ENCODE measurements at places on chromosomes 6 and 20. TPM values are rescaled to one million over a fixed set of nuclear protein-coding genes. Genes with fewer than 3 reads are reported as not detected.
A peak's percentile ranks its signal among the peaks of the same experiment; 100 is the strongest.

The LRRC73 gene
- total RNA-seq = 0.23 TPM

DNA sequence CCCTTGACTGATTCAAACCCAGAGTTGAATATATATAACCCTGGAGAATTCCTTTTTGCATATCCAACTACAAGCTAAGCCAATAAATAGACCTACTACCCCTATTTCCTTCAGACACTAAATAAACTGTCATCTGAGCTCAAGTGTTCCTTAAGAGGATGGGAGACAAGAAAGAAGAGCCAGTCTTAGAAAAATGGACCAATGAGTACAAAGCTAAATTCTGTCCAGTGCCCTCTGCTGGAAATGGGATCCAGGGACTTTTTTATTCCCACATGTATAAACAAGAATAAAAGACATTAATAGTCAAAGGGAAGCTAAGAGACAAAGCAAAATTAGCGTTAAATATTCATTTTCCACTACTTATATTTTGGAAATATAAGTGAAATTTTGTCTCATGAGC, 4.8 kb downstream of the PPP1R10 start:
- DNase-seq = no peak

The HNF4A gene
- total RNA-seq = 237 TPM

The GGTLC1 gene
- 0.32 TPM for total RNA-seq

The TRIM15 gene
- total RNA-seq = 73.2 TPM

GRCh38 chr6:34317882-34318498, 69.2 kb upstream of the SMIM29 start:
- DNase-seq = no peak

- DNase-seq = no peak
These were observed 802 bp downstream of the HDGFL1 start for GRCh38 chr6:22570185-22570551.

DNA sequence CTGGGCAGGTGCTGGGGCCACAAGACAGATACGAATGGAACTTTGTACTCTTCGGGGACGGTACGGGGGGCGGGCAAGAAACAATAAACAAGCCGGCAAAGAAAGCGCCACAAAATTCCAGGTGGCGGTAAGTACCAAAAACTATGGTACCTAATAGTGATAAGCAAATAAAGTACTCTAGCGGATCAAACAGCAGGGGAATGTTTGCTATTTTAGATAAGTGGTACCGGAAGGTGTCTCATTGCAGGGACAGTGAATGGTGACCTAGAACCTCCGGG, 15.1 kb upstream of the RIPK1 start:
- no peak for DNase-seq

DNA sequence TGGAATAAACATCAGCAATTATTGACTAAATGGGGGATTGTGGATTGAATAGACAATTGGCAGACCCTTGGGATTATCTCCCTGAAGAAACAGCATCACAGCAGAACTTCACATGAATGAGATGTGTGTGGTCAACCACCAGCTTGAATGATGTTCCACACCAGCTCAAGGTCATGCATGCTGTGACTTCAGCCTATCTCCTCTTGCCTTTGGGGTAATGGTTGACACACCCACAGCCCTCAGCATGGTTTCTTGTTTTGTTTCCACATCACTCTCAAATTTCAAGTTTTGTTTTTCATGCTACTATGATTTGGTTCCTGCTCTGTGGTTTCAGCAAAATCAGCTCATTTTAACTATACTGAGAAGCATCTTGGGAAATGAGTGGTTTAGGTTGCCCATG, 94.3 kb downstream of the PAK5 start:
- DNase-seq = no peak

- DNase-seq = no peak
These were observed 69.8 kb downstream of the RIN2 start for GRCh38 chr20:19827818-19828217.

The CFAP61 gene
- total RNA-seq = 0.35 TPM

The SLC13A3 gene
- not detected for total RNA-seq

DNA sequence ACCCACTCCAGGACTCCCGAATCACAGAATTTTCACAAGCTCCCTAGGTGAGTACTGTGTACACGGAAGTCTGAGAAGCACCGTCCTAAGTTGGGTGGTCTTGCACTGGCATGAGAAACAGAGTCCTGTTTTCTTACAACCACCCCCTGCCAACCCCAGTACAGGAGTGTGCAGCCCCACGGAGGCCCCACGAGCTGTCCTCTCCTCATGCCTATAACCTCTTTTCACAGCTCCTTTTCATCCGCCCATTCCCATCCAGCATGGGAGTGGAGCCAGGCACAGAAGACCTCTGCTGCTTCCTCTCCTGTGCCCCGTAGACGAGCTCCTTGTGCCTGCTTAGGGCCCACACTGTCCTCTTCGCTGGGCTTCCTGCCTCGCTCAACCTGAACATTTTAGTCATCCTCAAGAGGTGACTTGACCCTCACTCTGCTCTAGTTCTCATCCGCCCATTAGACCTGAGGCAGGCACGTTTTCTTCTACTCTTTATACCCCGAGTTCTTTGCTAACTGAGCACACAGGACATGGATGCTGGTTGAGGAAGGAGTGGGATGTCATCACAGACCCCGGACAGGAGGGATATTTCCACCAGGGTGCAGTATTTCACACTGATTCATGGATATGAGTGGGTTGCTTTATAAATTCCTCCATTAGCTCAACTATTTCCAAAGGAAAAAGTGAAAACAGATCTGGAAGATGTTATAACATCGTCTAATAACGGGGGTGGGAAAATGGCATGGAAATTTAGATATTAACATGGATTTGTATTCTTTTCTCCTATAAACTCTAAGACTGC, 160.5 kb downstream of the TTLL2 start:
- no peak for DNase-seq

DNA sequence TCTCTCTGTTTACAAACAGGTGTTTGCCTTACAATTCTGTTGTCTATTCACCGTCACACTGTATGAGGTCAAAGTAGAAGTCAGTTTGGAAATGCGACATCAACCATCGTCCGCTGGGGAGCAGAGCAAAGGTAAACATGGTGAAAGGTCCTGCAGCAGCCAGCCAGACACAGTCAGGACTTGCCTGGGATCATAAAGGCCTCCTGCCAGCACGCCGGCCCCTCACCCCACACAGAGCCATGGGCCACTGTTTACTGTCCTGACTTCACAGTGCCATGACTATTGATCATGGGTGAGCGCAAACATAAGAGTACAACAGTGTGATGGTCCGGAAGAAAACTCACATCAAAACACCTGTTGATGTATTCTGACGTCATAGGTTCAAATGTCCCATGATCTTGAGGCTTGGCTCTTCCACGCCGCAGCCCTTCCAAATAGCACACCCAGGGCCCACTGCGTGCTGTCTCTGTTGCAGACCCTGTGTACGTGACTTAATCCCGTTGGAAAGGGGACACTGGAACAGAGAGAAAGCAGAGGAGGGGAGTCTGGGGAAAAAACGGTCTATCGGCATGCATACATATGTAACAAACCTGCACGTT, 16.9 kb upstream of the PPP1R3G start:
- no peak for DNase-seq

The GABRR2 gene
- 0.72 TPM for total RNA-seq

- DNase-seq = no peak
These were observed 9.2 kb upstream of the EFHC1 start for GRCh38 chr6:52410979-52411378.

The CPNE5 gene
- total RNA-seq = 6.1 TPM

GRCh38 chr6:18501663-18502013, 114.5 kb downstream of the RNF144B start:
- DNase-seq = peak; percentile 26

The DEFB124 gene
- not detected for total RNA-seq

GRCh38 chr20:59145247-59145923, 18.2 kb upstream of the ZNF831 start:
- no peak for DNase-seq

DNA sequence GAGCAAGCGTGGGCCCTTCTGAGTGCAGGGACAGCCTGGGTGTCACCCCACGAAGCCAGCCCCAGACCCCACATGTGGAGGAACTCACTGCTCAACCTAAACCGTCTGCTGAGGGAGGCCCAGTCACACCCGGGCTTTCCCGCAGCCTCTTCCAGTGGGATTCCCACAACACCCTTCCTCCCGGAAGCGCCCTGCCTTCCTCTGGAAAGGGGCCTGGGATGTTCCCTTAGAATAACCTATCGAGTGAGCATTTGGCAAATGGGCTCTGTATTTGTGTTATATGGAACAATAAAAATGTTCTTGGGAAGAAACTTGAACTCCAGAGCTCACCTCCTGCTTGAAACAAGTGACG, 100.0 kb upstream of the DUSP22 start:
- DNase-seq = no peak

The FOXF2 gene
- total RNA-seq = 68.1 TPM

The GRM1 gene
- total RNA-seq = 0.13 TPM

DNA sequence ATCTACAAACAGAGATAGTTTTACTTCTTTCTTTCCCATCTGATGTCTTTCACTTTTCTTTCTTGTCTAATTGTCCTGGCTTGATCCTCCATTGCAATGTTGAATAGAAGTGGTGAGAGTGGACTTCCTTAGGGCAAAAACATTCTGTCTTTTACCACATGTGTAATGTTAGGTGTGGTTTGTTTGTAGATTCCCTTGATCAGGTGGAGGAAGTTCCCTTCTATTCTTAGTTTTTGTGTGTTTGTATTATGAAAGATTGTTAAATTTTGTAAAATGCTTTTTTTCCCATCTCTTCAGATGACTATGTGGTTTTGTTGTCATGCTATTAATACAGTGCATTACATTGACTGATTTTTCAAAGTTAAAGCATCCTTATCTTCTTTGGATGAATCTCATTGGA, 41.6 kb upstream of the DUSP22 start:
- DNase-seq = no peak

The FAM83D gene
- 13.9 TPM for total RNA-seq

The VGLL2 gene
- not detected for total RNA-seq

DNA sequence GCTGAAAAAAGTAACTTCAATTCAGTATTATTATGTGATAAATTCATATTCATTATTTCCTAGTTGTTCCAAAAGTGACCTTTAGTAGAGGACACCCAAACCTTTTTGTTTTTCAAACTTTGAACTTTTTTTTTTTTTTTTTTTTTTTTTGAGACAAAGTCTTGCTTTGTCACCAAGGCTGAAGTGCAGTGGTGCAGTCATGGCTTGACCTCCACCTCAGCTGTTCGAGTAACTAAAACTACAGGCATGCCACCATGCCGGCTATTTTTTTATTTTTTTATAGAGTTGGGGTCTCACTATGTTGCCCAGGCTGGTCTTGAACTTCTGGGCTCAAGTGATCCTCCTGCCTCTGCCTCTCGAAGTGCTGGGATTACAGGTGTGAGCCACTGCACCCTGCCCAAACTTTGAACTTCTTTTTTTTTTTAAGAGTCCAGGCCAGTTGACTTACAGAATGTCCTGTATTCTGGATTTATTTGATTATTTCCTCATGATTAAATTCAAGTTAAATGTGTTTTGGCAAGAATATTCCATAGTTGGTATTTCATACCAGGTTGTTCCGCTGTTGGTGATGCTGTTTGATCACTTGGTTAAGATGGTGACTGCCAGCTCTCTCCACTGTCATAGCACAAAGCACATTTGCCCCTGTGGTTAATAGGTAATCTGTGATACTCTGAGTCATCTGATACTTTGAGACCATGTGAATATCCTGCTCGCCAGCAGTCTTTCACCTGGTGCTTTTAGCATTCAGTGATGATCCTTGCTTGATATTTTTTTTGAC, 48.0 kb downstream of the VAPB start:
- DNase-seq = peak; percentile 29

DNA sequence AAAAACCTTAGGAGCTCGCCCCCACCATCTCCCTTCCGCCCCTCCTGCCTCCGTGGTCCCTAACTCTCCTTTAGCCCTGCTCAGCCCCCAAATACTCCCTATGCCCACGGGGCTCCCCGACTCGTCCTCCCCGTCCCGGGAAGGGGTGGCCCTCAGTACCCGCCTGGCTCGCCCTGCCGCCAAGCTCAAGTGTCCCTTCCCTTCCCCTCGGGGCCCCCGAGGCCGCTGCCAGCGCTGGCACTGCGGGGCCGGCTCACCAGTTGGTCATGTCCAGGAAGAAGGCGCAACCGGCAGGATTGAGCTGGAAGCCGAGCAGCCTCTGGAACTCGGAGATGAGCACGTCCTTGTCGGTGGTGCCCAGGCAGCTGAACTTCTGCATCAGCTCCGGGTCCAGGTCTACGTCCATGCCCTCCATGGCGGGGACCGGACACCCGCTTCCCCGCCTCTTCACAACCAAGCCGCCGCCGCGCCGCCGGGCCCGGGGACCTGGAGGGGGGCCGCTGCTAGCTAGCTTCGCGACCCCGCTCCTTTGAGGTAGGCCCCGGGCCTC, 303 bp downstream of the ILRUN start:
- no peak for DNase-seq

The PDYN gene
- total RNA-seq = not detected

The CST2 gene
- not detected for total RNA-seq

Measured in mucosa of descending colon (tissue), 3 donors.